Activated T-cell treated with anti-CD3 and anti-CD28 coated beads, Interleukin-2, amount 50 U/mL, for 72 hours (primary cell): ENCODE measurements at places on chromosomes 7 and 10. TPM values are rescaled to one million over a fixed set of nuclear protein-coding genes. Genes with fewer than 3 reads are reported as not detected.

GRCh38 chr7:2134740-2135139 is 98.0 kb downstream of the MAD1L1 start:
- no peak for DNase-seq

DNA sequence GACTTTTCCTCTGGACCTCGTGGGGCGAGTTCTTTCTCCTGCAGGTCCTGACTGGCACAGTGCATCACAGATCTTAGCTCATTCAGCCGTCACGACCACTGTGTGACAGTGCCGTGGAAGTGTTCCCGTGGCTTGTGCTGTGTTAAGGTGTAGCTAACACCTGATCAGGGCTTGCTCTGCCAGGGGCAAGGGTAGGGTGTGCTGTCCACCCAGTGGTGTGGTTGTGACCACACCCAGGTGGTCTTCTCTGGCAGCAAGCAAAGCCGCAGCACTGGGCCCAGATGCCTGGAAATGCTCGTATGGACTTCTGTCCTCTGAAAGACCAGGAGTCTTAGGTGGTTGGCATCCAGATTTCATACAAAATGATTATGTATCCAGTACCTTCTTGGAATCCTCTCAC is 86.2 kb downstream of the GLRX3 start:
- DNase-seq: no peak

DNA sequence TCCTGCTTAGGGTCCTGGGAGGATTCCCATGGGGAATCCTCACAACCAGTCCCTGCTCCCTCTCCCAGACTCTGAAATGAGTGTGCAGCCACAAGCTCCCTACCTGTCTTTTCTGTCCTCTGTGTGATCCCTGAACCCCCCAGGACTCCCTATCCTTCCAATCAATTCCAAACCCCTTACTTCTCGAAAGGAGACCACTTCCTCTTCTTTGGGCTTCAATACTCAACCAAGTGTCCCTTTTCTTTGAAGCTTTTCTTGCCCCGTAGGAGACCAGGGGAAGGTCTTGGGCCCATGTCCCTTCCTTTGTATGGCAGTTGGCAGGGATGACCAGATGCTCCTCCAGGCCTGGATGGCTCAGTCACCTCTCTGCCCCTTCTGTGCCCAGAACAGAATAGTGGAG is 1.7 kb downstream of the AEBP1 start:
- no peak for DNase-seq

DNA sequence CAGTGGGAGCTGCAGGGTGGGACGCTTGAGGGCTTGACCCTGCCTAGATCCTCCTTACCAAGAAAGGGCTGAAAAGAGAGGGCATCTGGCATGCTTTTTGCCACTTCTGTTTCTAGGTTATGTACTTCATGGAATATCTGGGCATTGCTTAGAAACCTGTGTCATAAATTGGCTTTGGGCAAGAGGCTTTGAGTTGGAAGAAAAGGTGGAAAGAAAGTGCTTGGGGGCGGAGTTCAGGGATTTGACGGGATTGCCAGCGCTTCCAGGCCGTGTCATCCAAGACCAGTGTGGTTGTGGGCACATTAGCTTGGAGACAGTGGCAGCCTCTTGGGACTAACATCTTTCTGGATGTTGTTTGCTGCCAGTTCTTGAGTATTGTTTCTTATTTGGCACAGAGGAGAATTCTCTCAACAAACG is 825 bp downstream of the ZNF862 start:
- DNase-seq: no peak

DNA sequence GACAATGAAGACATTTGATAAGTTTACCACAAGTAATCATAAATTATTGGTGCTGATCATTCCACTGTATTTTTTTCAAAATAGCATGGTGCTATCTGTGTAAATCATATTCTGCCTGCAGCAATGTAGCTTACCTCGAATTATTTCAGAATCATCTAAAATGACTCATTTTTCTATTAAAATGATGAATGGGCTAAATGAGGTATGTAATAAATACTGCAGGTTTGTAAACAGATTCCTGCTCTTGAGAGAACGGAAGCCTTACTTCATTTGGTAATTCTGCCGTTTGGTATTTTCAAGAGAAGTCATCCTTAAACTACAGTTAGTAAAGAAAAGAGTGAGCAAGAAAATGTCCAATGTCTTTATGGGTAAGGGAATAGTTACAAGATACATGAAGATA is 115.9 kb downstream of the CHCHD3 start:
- DNase-seq: no peak

The MNX1 gene
- total RNA-seq: 0.17 TPM

The HPS1 gene
- 58.5 TPM for total RNA-seq

The SYCE1 gene
- 3.2 TPM for total RNA-seq

The IFIT1B gene
- total RNA-seq: not detected
